LHCN-M2 (cell line): ENCODE measurements at places on chromosomes 2 and 18. TPM values are rescaled to one million over a fixed set of nuclear protein-coding genes. Genes with fewer than 3 reads are reported as not detected.

DNA sequence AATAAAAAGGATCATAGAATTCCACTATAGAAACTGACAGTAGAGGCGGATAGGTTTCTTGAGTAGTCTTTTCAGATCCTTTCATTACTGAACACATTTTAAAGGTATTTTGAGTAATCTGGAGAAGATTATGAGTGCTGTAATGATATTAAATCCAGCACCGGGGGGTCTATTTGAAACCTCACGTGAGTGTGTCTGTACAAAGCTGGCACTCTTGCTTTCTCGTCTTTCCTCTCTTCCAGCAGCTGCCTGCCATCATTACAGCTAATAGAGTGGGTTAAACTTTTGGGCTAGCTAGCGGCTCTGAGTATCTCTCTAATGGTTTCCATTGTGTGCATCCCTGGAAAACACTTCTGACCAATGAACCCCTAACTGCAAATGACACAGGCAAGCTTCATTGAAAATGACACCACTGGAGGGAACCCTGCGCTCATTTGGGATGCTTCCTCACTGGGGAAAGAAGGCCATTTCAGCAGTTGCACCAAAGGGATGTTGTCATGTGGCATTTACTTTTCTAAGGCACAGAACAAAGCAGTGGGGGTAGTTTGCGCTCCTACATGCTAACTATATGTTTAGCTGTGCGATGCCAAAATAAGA, 101.0 kb downstream of the HRH4 start:
- DNase-seq: no peak

DNA sequence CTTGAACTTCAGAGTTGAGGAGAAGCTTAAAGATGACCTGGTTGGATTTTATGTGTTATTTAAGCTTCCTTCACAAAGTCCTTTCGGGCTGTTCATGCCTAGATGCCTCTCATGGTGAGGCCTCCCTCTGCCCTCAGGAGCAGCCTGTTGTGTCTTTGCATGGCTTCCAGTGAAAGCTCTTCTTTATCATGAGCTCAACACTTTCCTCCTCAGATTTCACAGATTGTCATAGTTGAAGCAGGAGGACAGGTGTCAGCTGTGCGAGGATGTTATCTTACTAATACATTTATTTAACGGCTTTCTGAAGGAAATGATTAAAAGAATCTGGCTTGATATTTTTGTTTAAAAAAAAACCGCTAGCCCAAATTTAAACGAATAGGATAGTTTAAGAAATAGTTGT, 48.8 kb upstream of the ITSN2 start:
- DNase-seq: peak; percentile 92

DNA sequence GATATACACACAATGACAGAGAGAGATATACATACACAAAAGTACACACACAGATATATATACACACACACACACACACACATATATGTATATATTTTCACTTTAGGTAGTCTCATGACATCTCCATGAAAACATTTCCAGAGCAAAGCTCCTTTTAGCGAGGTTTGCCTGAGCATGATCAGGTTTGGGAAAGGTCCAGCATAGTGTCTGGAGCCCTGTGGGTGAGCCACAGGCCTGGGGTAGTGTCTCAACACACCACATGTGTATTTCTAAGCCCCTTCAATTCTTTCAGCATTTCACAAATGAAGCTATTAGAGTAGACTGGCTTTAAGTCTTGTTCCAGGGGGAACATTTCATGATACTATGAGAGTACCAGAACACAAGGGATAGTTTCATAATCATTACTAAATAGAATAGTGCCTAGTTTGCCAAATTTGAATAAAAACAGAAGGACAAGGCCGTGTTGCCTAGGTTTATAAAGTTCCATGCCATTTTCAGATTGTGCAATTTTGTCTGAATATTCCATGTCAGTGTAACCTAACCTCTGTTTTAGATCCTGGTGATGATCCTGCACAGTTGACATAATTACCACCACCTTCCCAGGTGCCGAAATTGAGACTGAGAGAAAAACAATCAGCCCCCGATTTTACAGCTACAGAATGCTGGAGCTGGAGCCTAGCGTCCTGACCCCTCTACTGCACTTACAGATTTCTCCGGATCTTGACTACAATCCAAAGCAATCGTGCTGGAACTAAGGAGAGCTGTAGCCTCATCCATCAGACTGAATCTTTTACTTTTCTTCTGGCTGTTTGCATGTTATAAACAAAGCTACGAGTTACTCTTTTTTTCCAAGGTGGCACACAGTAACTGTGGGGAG, 332.7 kb downstream of the CYRIA start:
- no peak for DNase-seq

GRCh38 chr2:101610750-101611315, 86.7 kb upstream of the MAP4K4 start:
- DNase-seq: no peak

DNA sequence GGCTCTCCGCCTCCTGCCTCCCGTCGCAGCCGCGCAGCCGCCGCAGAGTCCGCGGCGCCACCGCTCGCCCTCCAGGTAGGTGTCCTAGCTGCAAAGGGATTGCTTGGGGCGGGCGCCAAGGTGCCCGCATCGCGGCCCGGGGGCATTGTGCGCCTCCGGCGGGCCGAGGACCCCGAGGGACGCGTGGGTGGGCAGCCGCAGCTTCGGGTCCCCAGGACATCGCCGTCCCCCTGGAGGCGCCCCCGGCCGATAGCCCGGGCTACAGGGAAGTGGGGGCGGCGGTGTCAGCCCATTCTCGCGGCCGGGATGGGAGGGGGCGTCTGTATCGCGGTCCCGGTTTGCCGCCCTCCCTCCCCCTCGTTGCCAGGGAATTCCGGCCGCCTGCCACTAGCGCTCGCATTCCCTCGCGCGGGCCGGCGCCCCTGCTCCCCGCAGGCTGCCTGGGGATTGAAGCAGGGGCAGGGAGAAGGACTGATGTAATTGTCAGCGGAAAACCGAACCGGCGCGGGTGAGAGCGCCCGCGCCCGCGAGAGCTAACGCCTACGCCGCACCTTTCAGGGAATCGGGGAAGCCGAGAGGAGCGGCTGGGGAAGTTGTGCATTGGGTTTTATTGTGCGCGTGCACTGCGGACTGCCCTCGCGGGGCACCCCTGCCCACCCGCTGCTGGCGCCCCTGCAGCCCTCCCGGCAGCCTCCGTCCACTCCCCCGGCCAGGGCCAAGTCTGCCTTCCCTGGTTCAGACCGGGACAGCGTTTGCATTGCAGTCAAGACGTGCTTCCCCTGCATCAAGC, 483 bp downstream of the OSBPL6 start:
- DNase-seq: peak; percentile 65

GRCh38 chr2:5696945-5697521, 4.8 kb downstream of the SOX11 start:
- peak; percentile 74 for DNase-seq

GRCh38 chr2:239369631-239370161, 31.1 kb downstream of the HDAC4 start:
- no peak for DNase-seq

- DNase-seq: no peak
These were observed 148.2 kb downstream of the KIAA1328 start for GRCh38 chr18:36977121-36977520.

- no peak for DNase-seq
These were observed 54.5 kb upstream of the SPP2 start for GRCh38 chr2:233996000-233996399.

GRCh38 chr2:221533299-221533698, 38.8 kb downstream of the EPHA4 start:
- DNase-seq: no peak

DNA sequence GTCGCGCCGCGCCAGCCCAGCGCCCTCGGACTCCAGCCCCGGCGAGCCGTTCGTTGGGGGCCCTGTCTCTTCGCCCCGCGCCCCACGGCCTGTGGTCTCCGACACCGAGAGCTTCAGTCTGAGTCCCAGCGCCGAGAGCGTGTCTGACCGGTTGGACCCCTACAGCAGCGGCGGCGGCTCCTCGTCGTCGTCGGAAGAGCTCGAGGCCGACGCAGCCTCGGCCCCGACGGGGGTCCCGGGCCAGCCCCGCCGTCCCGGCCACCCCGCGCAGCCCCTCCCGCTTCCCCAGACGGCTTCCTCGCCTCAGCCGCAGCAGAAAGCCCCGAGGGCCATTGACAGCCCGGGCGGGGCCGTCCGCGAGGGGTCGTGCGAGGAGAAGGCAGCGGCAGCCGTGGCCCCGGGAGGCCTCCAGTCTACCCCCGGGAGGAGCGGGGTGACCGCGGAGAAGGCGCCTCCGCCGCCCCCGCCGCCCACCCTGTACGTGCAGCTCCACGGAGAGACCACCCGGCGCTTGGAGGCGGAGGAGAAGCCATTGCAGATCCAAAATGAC, 1.4 kb downstream of the PHLPP1 start:
- peak; percentile 31 for DNase-seq

- DNase-seq: no peak
These were observed 21.1 kb downstream of the CFAP210 start for GRCh38 chr2:169673106-169673505.

DNA sequence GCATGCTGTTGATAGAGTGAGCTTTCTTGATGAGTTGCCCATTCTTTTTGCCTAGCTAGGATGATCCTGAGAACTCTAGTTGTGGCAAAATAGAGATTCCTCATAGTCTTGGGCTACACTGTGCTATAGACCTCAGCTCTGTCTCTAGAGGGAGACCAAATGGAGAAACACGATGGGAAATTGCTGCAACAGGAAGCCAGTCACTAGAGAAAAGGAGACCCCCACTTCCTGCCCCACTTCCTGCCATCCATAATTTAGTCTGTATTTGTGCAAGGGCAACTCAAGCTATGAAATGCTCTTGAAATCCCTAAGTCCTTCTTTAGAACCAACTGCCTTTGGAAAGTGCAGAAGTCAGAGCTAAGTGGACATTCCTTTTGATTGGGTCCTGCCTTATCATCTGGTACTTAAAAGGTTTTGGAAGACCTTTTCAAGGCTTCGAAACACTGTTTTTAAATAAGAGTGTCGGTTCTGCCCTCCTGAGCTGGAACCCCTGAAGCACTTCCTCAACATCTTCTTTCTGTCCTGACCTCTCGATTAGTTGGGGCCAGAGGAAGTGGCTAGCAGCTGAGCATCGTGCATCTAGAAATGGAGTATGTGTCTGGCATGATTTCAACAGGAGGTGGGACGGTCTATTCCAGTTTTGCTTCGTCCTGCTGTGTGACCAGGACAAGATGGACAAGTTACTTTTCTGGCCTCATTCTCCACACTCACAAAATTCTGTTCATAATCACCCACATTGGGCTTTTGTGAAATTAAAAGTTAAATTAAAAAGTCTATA, 8.6 kb upstream of the KCNE4 start:
- DNase-seq: no peak

RAB6C gene
- total RNA-seq: not detected in 2 replicates
